Activated T-helper 17 cell treated with anti-CD3 and anti-CD28 coated beads, Interleukin-2, amount 50 U/mL, for 72 hours (primary cell): ENCODE measurements at places on chromosomes 2 and 18.

DNA sequence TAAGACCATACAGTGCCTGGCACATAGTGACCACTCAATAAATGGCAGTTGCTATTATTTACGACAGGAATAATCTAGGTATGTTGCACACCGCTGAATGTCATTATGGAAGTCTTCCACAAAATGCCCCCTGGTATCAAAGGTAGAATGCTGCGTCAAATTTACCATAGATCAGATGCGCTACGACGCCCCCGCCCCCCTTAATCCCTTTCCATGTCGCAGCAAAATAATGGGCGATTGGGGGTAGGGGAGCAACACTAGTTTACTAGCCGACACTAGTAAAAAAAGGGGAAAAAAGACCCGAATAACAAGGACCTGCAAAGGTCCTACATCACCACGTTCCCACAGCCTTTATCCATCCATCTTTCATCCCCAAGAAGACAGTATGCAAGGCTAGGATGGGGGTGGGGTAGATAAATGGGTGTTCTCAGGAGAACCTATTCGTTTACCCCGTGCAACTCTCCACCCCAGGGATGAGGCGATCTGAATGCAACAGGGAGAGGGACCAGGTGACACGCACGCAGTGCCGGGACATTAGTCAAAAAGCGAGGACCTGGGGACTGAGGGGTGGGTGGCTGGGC is 455 bp downstream of the PREPL start:
- peak; percentile 53 for ATAC-seq

DNA sequence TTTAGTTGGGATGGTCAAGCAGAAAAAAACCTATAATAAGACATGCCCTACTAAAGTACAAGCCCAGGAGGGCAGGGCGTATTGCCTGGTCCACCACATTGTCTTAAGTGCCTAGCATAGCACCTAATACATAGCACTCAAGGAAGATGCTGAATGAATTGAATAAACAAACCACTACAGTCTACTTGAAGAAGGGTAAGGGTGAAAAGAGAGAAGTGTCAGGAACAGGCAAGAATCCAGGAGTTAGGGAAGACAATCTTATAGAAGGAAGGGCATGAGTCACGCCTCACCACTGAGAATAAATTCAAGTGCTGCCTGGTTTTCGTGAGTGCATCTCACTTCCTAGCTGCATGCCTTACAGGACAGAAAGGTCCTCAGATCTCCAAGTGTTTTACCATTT is 13.9 kb downstream of the SLC19A3 start:
- ATAC-seq, result no peak

DNA sequence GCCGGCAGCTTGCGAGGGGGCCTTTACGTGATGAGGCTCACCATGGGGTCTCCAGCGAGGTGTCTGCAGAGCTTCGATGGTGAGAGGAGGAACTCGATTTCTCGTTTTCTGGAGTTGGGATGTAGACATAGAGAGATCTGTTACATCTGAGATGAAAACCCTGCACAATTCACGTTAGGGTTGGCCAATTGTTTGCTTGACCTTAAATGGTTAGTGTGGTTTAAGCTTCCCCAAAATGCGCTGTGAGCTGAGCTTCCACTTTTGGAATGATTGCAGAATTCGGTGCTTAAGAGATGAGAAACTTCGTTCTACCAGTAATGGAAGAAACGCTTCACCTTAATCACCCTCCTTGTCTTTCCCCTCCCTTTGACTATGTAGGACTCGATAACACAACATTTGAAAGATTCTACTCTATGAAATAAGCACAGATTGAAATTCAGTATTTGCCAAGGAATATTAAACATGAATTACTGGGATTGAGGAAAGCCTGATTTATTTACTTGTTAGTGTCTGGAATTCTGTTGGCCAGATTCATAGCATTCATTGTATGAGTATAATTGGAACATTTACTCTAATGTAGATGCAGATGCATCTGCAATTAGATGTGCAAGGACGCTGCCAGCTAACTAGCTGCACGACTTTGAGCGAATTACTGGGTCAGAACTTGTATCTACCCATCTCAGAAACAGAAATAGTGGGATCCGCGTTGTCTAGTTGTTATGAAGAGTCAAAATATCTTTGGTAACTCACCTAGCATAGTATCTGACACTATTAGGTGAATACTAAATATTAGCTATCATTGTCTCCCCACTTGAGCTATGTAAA is 1.6 kb upstream of the KLF7 start:
- peak; percentile 17 for ATAC-seq

DNA sequence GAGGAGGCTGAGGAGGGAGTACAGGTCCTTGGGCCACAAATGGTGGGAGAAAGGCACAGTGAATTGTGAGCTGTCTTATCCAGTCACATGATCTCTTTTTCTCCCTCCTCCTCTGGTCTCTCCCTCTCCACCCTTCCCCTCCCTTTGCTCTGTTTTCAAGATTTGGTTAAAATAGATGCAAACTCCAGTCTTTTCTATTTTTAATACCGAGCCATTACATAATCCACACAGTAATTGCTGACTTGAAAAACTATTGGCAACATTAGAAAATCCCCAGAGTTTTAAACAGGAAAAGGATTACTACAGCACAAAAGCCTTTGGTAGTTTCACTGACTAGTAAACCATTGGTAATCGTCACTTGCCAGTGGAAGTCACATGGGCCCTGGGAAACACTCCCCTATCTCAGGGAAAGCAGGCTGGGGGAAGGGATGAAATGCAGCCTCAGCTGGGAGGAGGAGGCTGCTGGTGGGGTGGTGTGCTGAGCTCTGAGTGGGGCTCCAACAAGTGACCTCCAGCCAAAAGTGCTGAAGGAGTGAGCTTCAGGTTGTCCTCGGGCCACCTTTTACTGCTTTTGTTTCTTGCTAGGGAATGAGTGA is 57.4 kb upstream of the PCBP1 start:
- peak; percentile 42 for ATAC-seq

GRCh38 chr18:67924656-67925055 is 408.1 kb upstream of the DSEL start:
- ATAC-seq, result no peak

GRCh38 chr2:2834516-2835254 is 503.6 kb upstream of the MYT1L start:
- ATAC-seq, result no peak

- no peak for ATAC-seq
Measured at GRCh38 chr2:16674154-16674553, 8.5 kb upstream of the CYRIA start.

DNA sequence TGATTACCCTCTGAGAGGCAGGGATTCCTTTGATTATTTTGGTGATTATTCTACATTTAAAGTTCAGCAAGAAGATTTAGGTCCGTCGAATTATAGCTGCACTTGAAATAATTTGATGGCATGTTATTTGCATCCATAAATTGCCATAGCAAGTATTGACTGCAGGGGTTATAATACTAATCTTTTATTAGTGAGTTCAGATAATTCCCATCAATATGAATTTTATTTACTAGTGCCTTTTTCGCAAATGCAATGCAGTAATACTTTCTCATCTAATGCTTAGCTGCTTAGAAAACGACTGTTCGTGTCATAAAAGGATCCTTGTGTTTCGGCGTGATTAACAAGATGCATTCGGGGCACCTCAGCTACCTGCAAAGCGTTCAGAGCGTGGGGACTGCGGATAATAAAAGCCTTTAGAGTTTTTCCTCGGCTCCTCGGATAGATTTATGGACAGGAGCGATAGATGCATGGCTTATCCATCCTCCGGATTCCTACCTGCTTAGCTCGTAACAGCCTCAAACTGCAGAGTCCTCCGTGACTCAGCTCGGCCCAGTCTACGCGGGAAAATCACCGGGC is 2.5 kb upstream of the GBX2 start:
- ATAC-seq, result no peak

GRCh38 chr18:5455674-5456073 is 88.1 kb downstream of the EPB41L3 start:
- no peak for ATAC-seq

DNA sequence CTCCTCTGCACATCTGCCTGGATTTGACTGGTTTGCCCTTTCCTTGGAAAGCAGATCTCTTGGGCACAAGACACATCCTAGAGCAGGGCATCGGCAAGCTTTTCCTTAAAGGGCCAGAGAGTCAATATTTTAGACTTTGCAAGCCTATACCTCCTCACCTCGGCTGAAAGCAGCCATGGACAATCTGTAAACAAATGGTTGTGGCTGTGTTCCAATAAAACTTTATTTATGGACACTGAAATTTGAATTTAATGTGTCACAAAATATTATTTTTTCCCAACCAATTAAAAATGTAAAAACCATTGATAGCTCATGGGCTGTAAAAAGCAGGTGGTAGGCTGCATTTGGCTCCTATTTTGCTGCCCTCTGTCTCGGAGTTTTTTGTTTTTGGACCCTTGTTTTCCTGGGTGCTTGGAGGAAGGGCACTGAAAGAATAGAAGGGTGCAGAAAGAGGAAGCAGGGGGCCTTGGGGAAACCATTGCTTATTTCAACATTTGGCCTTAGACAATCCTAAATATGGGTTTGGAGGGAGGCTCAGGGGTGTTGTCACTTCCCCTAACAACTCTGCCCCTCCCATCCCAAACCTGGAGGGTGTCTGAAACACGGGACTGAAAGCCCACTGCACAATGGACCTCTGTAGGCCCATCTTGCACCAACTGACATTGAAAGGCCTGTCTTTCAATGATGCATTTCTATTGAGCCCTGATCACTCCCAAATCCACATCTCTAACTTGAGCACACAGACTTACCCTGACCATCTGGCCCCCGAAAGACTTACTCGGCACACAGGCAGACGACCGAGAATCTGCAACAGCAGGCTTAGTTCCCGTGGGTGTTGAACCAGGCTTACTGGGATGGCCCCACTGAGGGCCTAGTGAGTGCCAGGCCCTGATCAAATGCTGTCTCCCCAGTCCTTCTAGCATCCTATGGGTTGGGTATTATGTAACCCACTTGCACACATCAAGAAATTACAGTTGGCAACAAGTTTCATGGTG is 7.1 kb upstream of the ZFP36L2 start:
- no peak for ATAC-seq

DNA sequence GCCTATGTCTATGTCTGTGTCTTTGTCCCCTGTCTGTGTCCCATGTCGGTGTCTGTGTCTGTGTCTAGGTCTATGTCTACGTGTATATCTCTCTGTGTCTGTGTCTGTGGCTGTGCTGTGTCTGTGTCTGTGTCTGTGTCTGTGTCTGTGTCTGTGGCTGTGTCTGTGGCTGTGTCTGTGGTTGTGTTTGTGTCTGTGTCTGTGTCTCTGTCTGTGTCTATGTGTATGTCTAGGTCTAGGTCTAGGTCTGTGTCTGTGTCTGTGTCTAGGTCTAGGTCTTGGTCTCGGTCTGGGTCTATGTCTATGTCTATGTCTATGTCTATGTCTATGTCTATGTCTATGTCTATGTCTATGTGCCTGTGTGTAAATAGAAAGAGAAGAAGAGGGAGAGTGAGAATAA is 11.9 kb downstream of the IL1R2 start:
- ATAC-seq, result no peak

- no peak for ATAC-seq
Measured at GRCh38 chr2:128024816-128025215, 3.0 kb downstream of the SAP130 start.

GRCh38 chr18:51563396-51563795 is 365.9 kb upstream of the MEX3C start:
- no peak for ATAC-seq

DNA sequence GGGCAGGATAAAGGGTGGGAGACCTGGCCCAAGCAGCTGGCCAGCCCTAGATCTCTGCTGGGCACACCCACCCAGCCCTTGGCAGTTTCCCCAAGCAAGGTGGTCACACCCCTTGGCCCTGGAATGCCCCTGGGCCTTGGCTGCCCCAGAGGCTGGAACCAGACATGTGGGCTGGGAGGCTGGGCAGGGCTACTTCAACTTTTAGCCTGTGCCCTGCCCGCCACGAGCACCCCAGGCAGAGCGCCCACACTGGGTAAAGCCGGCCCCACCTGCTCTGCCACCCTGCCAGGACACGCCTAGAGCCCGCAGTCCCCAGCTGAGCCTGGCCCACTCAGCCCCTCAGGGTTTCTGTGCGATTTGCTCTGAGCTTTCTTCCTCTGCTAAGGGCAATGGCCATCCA is 119.7 kb upstream of the SMAD2 start:
- ATAC-seq, result no peak

- no peak for ATAC-seq
Measured at GRCh38 chr2:223721746-223722145, 115.6 kb downstream of the AP1S3 start.

DNA sequence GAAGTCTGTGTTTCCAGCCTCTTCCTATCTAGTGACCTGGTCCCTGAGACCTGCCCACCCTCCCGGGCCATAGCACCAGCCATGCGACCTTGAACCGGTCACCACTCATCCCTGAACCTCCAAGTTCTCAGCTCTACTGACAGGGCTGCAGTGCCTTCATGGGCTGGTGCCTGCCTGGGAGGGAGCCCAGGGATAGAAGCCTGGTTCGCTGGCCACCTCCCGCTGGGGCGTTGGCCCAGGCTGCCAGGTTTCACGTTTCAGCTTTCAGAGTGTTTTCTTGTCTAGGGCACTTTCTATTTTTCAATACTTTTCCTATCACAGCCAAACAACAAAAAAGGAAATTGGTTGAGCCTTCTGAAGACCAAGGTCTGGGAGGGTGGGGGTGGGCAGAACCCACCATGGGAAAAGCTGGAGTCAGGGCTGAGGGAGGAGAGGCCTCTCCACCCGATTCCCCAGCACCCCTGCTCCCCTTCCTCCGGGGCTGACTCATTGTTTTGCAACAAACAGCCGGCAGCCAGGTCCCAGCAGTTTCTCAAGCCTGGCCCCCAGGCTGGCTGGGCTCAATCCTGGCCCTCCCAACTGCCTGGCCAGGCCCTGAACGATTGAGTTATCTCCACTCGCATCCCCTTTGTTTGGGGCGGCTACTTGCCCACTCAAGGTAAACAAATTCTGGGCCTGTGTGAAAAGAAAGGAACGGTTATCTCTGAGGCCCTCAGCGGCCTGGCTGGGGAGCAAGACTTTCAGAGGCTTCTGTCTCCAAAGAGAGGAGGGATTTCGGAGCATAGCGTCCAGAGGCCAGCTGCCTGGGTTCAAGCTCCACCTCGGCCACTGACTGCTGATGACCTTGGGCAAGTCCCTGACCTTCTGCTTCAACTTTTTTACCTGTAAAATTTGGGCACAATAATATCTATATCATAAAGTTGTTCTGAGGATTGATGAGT is 47.5 kb downstream of the ZFP36L2 start:
- peak; percentile 16 for ATAC-seq

- no peak for ATAC-seq
Measured at GRCh38 chr18:10329101-10329500, 125.3 kb upstream of the APCDD1 start.
